Naive thymus-derived CD8-positive, alpha-beta T cell (primary cell): ENCODE measurements at places on chromosomes 16 and 17.

DNA sequence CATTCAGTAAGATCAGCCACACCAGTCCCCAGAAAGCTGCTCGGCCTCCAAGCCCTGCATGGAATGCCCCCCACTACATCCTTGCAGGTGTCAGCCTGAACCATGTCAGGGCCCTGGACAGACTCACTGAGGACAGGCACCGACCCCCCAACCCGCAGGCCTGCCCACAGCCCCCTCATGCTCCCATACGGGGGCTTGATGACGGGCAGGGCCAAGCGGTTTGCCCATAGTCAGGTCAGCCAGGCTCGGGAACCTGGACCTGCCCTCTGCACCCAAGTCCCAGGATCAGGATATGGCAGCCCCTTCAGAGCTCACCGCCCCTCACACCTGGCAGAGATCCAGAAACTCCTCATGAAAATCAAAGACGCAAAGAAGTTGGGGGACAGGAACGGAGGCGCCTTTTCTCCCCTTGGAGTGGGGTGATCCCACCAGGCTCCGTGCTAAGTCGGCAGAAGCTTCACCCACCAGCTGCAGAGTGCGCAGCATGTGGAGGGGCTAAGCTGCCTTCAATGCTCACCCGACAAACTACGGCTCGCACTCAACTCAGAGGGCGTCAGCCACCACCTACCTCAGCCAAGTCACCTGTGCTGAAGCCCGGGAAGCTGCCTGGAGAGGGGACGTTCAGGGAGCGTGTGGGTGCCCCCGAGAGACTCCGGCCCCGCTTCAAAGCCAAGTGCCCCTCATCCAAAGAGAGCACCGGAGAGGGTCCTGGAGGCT lies 26.5 kb downstream of the GNPTG start:
- DNase-seq, result no peak

GRCh38 chr16:79753286-79753685 lies 152.7 kb upstream of the MAF start:
- DNase-seq, result no peak

- no peak for DNase-seq
Observed at GRCh38 chr16:78431004-78431670, 331.7 kb downstream of the WWOX start.

DNA sequence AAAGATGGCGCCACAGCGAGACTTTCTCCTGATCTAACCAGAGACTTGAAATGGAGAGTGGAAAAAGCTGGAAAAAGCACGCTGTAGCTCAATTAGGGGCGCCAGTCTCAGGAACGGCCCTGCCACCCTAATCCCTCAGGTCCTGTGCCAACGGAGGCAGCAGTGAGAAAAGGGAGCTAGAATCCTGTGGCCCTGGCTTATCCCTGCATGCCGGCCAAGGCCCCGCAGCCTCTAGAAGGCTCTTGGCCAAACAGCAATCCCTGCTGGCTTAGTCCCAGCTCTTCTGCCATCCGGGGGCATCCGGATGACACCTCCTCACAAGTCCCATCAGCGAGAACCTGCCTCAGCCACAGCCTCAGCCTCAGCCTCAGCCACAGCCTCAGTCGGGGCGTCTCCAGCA lies 69.8 kb downstream of the MRM3 start:
- no peak for DNase-seq

GRCh38 chr17:61009663-61010062 lies 332.0 kb downstream of the BCAS3 start:
- DNase-seq, result no peak

GRCh38 chr16:1763521-1764511 lies 7.5 kb downstream of the NME3 start:
- no peak for DNase-seq

DNA sequence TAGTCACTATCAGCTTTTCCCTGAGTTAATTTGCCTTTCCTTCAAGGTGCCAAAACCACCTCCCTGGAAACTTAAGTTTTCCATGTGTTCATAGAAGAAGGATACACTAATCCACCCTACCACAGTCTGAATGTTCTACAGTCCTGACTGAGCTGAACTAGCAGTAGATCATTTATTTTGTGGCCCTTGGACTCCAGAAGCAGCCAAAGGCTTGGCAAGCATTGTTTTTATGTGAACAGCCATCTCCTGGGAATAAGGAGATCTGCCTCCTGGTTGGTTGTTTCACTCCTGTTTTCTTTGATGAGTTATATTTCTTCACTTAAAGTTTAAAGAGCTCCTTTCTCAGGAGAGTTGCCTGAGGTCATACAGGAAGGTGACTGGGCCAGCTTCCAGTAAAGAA lies 634.6 kb upstream of the SOX9 start:
- DNase-seq, result no peak

- no peak for DNase-seq
Observed at GRCh38 chr17:21454441-21454840, 78.3 kb downstream of the KCNJ12 start.

- DNase-seq, result no peak
Observed at GRCh38 chr16:82031116-82032084, 3.7 kb upstream of the HSD17B2 start.

DNA sequence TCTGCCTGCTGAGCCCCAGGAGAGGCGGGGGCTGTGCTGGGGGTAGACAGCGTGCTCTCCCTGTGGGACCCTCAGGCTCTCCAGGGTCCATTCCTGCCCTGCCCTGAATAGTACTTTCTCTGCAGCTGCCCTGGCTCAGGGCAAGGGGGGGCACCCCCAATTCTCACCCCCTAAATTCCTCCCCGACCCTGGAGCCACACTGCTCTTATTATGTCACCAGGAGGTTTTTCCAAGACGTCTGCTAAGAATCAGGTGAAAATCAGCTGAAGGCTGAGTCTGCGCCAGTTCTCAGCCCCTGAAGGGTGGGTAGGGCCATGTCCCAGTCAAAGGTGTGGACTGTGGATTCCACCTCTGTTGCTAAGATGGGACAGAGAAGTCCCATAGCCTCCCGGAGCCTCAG lies 49.9 kb upstream of the MAP3K14 start:
- DNase-seq, result no peak

DNA sequence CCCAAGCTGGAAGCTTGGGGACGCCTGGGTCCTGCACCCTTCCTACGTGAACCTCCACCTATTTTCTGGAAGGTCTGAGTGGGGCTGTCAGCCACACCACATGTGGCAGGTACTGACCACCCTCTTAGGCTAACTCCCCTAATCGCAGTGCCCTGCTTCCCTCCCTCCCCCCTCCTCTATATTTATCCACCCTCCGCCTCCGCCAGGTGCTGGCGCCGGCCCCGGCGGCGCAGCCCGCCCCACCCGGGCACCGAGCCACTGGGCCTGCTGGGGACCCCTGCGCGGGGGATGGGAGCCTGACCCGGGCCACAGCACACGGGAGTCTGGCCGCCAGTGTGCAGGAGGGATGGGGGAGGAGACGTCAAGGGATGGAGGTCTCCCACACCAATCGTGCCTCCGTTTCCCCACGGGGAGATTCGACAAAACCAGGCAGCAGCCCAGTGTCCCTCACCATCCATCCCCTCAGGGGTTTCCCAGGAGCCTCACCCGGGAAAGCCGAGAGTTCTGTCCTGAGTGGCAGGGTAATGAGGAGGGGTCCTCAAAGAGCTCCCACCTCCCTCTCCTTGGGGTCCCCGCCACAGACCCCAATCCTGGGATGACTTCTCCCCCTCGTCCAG lies 1.3 kb downstream of the PLEKHH3 start:
- DNase-seq, result no peak
